Activated CD4-positive, alpha-beta T cell treated with anti-CD3 and anti-CD28 coated beads for 1 hour (primary cell): ENCODE measurements at places on chromosomes 16 and 17.

DNA sequence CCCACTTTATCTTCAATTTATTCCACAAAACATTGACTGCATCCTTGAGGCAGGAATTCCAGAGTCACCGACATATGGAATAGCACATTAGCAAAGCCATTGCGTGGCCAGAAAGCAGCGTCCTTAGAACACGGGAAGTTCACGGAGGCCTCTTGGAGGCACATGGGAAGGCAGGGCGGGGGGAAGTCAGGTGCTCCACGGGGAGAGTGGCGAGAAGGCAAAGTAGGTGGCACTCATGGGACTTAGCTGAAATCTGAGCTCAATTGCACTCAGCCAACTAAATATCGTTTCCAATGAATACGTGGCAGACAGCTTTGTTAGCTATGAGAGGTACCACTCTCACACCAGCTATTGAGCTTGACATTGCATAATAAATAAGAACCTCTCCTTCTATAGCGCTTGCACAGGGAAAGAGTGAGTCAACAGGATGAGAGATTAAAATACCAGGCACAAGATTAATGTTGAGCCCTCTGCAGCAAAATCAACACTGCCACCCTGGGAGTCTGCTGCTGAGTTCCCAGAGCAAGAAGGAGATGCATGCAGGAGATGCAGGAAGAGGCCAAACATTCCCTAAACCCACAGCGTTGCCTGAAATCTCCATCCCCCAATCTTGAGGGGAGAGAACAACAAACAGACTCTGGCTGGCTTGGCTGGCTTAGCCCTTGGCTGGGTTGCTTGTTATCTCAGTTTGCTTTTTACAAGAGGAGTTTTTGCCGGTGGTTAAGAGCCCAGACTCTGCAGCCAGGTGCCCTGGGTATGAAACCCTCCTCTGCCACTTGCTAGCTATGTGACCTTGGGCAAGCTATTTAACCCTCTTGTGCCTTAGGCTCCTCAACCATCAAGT, 28.8 kb downstream of the ABCC12 start:
- no peak for DNase-seq

- DNase-seq, result no peak
Observed at GRCh38 chr16:89046491-89046890, 47.2 kb upstream of the ACSF3 start.

DNA sequence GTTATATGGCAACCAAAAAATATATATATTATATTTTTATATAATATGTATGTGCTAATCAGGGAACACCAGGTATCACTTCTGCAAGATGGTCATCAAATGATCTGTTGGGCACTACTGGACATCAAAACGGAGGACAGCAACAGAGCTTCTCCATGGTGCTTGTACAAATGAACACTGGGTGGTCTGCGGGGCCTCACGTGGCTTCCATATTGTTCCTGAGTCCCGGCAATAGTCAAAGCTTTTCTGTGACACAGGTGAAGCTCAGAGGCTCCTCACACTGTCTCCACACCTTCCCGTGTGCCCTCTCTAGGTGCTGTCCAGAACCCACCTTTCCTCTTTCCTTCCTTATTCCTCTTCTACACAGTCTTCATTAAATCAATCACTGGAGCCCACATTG, 149.9 kb upstream of the PIRT start:
- DNase-seq, result no peak

DNA sequence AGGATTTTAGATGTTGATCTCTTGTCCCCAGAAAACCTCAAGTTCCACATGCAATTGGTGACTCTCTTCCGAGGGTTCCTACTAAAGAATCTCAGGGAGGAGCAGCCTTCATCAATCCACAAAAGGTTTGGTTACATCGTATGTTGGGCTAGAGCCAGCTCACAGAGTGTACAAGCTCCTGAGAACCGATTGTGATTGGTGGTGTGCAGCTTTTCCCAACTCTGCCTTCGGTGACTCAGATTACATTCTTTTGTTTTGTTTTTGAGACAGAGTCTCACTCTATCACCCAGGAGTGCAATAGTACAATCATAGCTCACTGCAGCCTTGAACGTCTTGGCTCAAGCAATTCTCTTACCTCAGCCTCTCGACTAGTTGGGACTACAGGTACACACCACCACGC, 172.4 kb downstream of the PMP22 start:
- no peak for DNase-seq

- no peak for DNase-seq
Observed at GRCh38 chr17:81401723-81402529, 6.7 kb downstream of the BAHCC1 start.

- no peak for DNase-seq
Observed at GRCh38 chr17:12053552-12053951, 32.9 kb downstream of the MAP2K4 start.

DNA sequence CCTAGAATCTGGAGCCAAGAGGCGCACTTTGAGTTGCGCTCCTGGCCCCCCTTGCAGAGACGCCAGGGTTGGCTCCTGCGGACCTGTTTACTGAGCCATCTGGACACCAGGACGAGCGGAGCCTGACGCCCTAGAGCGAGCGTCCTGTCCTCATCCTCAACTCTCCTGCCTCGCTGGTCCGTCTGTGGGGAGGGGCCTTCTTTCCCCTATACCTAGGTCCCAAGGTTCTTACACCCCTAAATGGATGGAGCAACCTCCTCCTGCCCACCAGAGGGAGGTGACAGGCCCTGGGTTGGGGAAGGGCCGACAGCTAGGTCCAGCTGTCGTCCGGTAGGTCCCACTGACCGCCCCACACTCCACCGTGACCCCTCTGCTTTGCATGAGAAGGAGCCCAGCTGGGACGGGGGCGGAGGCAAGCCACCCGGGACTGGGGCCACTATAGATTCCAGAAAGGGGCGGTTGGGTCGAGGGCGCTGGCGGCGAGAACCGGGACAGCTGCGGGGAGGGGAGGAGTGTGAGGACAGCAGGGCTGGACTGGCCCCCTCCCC, 3.1 kb upstream of the LHX1 start:
- DNase-seq, result no peak

- no peak for DNase-seq
Observed at GRCh38 chr16:54136276-54136625, 150.3 kb downstream of the IRX3 start.

DNA sequence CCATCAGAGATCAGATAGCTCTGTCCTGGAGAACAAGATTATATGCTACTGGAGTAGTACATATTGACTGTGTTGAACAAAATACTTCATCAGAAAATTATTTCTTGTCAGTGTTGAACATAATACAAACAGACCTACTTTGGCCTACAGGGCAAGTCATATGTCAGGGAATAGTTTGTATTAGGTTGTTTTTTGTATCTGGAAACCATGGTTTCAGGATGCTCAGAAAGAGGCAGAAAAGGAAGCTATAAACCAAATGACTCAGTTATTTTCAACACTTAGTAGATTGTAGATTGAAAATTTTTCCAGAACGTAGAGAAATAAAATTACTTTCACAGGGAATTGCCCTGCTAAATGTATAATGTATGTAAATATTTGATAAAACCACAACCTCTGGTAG, 198.4 kb downstream of the CYB561 start:
- DNase-seq, result no peak

DNA sequence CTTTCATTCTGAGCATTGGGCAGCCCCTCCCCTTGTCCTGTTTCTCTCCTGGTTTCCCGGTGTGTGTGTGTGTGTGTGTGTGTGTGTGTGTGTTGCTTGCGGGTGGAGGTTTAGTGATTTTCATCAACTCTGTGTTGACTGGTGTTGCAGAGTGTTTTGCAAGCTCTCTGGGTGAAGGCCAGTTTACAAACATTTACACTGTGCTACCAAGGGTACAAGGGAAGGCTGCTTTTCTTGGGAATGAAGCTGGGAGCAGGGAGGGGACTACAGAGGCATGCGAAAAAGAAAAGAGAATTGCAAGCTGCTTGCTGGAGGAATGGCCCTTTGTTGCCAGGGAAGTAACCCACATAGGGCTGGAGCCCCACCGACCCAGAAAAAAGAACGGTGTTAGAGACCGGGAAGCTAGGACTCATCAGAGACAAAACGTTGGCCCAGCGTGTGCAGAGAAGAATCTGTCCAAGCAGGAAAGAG, 29.6 kb downstream of the HS3ST3B1 start:
- DNase-seq, result no peak

DNA sequence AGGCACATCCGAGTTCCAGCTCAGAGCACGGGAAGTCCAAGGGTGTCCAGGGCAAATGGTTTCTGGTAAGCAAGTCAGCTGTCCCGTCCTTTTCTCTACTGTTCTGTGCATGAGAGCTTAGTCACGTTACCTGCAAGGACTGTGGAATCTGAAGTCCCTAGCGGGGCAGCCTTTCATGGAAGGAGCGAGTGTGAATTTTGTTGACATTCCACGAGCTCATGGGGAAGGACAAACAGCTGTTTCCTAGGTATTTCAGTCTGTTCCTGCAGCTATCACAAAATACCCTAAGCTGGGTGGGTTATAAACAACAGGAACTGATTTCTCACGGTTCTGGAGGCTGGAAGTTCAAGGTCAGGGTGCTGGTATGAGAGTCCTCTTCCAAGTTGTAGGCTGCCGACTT, 109.2 kb downstream of the SDR42E1 start:
- no peak for DNase-seq

GRCh38 chr17:68346448-68346847, 55.2 kb downstream of the ARSG start:
- DNase-seq, result peak; percentile 30

DNA sequence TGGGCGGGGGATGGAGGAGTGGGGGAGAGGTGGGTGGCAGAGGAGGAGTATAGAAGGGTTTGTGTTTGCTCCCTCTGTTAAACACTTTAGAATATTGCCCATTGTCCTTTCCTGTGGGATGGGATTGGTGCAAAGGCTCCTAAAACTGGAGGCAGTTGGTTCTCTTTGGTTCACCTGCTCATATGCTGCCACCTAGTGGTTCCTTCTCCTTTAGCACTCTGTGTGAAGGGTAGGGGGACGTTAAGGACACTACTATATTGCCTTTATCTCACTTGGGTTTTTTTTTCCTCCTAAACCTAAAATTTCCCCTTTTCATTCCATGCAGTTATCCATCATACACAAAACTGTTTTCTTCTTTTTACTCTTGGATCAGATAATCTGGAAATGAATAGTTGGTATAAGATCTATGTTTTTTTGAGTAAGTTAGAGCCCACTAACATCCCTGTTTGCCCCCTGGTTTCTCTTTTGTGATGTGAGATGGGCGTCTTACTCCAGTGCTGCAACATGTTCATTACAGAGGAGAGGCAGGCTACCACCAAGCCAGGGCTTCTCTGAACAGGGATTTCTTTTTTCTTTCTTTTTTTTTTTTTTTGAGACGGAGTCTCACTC, 23.8 kb downstream of the SNX11 start:
- DNase-seq, result no peak

DNA sequence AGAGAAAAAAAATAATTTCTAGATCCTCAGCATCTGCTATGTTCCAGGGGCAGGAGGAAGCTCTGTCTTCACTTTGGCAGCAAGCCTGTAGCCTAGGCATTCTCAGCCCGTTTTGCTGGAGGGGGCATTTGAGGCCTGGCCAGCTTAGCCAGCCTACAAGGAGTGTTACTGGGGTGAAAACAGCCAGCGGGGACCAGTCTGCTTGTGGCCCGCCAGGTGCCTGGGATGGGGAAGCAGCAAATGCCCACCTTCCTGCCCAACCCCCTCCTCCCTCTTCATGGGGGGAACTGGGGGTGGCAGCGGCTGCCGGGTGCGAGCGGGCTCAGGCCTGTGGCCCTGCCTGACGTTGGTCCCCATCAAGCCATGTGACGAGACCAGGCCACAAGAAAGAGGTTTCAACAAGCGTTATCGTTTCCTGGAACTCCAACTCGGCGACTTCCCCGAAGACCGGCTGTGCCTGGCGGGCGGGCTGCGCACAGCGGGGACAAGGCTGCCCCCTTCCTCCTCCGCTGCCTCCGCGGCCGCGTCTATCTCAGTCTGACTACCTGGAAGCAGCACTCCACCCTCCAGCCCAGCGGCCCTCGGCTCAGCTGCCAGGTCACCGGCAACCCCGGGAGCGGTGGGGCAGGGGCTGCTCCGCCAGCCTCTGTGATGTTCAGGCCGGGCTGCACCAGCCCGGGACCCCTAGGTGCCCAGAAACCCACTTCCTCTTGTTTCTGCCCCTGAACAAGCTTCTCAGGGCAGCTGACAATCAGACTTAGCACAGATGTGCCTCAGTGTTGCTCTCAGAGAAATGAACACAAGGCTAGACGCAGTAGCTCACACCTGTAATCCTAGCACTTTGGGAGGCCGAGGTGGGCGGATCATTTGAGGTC, 22.9 kb downstream of the SOCS1 start:
- DNase-seq, result peak; percentile 69

GRCh38 chr16:56227936-56228335, 36.6 kb downstream of the GNAO1 start:
- DNase-seq, result no peak

- DNase-seq, result no peak
Observed at GRCh38 chr16:65415460-65415859, 293.6 kb upstream of the CDH11 start.

- no peak for DNase-seq
Observed at GRCh38 chr17:43603321-43603720, 57.2 kb upstream of the ETV4 start.

- DNase-seq, result no peak
Observed at GRCh38 chr17:41354536-41354935, 3.9 kb upstream of the KRT33A start.

DNA sequence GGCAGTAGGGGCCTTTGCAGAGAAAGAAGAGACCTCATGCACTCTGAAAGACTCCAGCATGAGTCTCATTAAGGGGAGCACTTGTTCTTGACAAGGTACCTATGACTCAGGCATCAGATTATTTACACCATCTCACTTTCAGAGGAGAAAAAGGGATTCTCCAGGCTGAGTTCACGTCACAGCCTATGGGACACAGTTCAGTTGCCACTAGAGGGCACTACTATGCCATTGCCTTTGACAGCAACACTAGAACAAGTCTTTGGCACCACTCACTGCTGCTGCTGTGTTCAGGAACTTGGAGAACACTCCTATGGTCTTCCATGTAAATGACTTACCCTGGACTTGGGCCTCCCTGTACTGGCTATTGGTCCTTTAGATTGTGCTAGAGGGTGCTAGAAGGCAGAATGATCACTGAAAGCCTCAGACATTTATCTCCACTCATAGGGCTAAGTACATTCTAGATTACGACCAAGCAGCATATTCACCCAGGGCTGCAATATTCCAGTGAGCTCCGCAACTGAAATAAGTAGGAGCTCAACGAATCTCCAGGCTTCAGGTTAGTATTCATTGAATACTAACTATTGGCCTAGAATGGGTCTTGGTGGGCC, 225.1 kb upstream of the CA10 start:
- no peak for DNase-seq

DNA sequence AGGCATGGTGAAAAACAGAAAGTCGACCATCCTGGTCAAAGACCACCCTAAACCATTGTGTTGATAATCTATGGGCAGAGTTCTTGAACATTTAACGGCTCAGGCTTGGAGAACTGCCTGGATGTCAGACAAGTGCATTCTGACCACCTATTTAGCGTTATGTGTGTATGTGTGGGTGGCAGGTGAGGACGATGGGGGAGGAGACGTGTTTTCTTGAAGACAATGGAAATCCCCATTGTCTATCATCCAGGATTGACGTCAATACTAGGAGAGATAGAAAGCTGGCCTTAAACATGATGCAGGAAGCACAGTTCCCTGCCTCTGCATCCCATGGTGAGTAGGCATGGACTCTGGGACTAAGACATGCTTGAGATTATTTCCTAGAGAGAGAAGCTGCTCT, 157.4 kb upstream of the MAF start:
- no peak for DNase-seq

GRCh38 chr17:9905902-9906301, 831 bp upstream of the RCVRN start:
- DNase-seq, result no peak

GRCh38 chr16:72400257-72401083, 228.5 kb upstream of the PMFBP1 start:
- no peak for DNase-seq
